ENCODE measurements at places on chromosomes 11 and 22.
A peak's percentile ranks its signal among the peaks of the same experiment; 100 is the strongest.

DNA sequence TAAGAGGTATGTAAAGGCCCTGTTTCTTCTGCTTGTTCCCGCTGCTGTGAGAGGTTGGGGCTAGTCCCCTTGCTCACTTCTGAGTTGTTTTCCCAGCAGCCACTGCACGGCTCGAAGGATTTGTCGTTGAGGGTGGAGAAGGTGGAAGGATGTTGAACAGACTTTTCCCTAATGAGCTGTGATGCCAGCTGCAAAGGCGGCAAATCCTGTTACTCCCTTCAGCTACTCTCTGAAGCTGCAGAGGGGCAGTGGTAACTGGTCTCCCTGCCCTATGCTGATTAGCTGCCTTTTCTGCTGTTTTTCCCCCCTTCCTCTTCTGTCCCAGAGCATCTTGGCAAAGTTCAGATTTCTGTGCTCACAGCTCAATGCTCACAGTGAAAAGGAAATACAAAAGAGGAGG, 90.4 kb upstream of the SLC25A18 start:
- no peak for DNase-seq

- no peak for DNase-seq
Measured at GRCh38 chr11:76335842-76336241, 45.1 kb downstream of the THAP12 start.

DNA sequence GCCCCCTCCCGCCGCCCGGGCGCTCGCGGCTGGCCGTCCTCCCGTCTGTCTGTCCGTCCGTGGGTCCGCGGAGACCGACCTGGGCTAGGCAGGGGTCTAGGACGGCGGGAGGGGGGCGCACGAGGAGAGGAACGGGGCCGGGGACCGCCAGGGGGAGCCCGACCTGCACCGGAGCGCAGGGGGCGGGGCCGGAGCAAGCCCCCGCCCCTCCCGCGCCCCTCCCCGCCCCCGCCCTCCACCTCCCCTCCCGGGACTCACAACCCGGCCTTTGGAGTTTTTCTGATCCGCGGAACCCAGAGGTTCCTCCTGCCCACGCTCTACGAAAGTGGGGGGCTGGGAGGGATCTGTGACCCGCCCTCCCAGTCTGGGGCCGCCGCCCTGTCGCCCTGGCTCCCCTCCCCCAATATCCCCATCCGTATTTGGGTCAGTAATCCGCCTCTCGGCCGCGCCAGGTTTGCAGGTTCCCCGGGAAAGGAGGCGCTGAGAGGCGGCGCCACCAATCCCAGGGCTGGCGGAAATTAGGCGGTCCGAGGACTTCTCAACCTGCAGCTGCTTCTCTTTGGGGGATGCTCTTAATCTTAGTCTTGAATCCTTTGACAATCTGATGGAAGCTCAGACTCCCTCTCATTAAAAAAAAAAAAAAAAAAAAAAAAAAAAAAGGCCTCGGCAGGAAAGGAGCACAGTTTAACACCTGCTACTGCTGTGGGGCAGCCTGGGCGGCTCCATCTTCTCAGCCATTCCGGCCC, 925 bp upstream of the KCNJ11 start:
- DNase-seq = no peak

GRCh38 chr11:77705195-77705875, 67.7 kb upstream of the CLNS1A start:
- DNase-seq = peak; percentile 44

DNA sequence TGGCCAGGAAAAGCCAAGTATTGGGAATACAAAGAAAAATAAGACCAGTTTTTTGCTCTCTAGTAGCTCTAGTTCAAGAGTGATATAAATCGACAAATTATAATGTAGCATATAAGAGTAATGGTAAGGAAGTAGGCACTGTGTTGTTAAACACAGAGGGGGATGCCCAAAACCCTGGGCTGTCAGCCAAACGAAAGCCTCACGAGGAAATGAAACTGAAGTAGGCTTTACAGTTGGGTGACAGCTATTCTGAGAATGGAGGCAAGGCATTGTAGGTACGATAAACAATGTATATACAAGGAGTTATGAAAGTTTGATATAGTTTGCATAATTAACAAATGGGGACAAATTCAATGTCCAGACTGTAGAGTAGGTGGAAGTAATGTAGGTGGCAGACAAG, 176.4 kb downstream of the FAM181B start:
- no peak for DNase-seq

Measured in fibroblast of mammary gland (primary cell).